Effector CD4-positive, alpha-beta T cell (primary cell): ENCODE measurements at places on chromosomes 16 and 17.

DNA sequence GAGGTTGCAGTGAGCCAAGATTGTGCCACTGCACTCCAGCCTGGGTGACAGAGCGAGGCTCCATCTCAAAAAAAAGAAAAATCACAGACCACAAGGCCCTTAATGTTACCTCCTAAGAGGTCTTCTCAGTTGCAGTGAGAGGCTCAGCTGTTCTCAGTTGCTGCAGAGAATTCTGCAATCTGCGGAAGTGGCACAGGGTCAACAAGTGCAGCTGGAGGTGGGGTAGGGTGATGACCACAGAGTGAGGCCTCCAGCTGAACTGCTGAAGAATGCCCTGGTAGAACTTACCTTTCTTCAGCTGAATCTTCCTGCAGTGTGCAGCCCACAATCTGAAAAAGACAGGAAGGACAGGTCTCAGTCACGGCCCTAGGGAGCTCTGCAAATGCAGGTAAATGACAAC, 26.3 kb downstream of the CNTNAP1 start:
- DNase-seq, result no peak

DNA sequence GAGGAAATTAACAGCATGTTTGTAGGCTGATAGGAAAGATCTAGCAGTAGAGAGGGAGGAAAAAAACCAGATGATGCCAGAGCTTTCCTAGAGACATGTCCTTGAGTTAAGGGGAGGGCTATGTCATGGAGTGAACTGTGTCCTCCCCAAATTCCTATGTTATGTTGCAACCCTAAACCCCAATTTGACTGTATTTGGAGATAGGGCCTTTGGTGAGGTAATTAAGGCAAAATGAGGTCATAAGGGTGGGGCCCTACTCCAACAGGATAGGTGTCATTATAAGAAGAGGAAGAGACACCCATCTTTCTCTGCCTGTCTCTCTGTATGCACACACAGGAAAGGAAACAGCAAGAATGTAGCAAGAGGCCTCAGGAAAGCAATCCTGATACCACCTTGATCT, 195.3 kb upstream of the AXIN2 start:
- DNase-seq, result no peak

DNA sequence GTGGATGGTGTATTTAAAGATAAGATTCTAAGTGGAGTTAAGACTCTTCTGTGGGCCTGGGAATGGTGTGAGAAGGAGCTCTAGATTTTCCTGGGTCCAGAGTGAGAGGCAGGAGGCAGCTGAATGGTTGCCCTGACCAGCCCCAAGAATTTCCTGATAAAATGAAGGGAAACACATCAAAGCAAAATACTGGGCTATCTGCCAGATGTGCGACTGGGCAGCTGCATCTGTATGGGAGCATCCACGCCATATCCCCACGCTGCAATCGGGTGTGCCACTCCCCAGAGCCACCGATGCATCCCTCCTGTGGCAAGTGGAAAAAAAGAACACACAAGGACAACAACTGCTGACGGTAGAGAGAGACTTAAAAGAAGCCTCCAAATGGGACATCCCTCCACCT, 84.3 kb upstream of the COX10 start:
- no peak for DNase-seq

DNA sequence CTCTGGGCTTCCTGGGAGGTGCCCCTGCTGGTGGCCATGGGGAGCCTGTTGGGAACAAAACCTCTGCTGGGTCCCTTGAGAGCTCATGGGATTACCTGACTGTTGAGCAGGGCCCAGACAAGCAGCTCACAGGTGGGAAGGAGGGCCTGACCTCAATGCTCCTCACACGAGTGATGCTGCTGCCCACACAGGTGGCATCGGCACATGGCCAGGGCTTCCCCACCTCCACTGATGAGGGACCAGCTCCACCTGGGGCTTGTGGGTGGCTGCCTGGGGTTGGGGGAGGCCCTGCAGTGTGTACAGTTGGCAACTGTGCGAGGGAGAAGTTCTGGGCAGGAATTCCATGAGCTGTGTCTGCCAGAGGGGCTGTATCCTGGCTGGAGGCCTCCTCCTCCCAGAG, 87.8 kb upstream of the NLRP1 start:
- no peak for DNase-seq

GRCh38 chr16:75488322-75488721, 6.9 kb downstream of the CHST6 start:
- no peak for DNase-seq

DNA sequence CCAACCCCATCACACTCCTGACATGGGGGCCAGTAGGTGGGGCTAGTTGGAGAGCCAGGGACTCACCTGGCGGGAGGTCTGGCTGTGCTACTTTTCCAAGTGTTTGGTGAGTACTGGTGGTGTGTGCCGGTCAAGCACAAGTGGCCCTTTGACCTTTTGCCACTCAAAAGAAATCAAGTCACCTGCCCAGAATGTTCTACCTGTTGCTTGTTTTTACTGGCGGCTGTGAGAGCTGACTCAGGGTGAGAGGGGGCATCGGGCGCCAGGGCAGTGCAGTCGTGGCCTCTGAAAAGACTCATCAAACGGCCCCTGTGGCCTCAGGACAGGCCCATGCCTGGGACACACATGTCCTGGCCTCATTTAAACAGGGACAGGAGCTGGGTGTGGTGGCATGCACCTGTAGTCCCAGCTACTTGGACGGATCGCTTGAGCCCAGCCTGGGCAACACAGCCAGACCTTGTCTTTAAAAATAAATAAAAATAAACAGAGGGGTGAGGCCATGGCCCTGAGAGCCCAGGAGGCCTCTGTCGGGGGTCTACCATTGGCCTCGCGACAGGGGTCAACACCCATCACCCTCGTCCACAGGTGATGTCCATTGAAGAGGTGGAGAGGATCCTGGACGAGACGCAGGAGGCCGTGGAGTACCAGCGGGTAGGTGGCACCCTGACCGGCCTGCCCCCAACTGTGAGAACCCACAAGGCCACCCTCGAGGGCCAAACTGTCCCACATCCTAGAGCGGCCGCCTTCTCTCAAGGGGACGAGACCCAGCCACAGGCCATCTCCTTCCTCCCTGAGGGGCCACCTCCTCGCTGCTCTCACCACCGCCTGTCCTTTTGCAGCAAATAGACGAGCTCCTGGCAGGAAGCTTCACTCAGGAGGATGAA, 5.0 kb downstream of the CHMP6 start:
- no peak for DNase-seq

- DNase-seq, result no peak
These were observed 107.0 kb downstream of the ANKRD11 start for GRCh38 chr16:89383095-89384003.

DNA sequence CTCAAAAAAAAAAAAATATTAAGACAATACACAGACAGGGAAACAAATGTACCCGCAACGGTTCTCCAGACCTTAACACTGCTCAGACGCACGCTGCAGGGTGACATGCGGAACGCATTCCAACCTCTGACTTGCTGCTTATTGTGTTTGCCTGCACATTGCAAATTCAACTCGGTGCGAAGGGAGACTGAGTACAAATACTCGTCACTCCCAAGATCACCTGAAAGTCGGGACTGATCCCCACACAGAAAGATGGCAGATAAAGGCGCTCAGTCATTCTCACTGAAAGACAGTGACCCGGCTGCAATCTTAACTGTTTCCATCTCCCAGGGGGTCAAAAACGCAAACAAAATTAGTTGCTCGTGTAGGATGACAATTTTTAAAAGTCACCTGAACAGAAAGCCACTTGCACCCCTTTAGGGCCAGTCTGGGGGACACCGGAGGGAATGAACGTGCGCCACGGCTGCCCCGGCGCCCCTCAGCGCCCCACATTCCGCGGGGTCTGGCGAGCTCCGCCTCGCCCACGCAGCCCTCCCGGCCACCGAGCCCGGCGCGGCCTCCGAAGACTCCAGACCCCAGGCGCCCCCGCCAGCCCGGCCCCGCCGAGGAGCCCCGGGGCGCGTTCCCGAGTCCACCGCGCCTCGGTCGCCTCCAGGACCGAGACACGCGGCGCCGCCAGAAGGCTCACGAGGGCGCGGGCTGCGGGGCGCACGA, 589 bp downstream of the CLCN7 start:
- no peak for DNase-seq

- DNase-seq, result no peak
These were observed 23.0 kb upstream of the SLC38A10 start for GRCh38 chr17:81317961-81318605.

DNA sequence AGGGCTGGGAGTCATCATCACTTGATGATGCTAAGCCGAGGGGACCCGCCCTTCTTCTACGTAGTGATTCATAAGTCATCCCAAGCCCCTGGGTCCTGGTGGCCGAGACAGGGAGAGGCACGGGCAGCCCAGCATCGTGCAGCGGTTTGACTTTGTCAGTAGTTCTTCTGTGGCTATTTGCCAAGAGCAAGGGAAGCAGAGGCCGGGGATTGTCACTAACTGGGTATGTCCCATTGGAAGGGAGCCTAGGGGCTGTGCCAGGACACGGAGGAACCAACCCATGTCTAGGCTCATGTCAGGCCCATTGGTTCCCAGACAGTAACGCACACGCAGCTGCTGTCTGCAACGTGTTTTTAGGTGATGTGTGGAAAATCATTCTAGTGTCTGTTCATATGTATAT, 58.5 kb downstream of the ATP2C2 start:
- no peak for DNase-seq

DNA sequence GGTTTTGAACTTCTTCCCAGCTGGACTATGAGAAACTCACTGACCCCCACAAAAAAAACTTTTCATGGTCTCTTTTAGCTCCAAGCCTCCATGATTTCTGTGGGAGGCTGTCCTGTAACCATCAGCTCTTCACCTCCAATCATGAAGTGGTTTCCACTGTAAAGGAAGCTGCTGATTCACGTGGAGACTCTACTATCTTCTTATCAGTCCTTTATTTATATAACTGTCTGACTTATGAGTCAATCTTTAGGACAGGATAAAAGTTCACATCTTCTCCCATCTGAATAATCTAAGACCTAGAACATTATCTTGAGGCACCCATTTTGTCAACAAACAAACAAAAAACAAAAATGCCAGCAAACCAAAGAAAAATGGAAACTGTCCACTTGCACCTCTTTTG, 409.9 kb downstream of the SLC39A11 start:
- DNase-seq, result no peak

GRCh38 chr17:5592382-5592781, 8.1 kb upstream of the NLRP1 start:
- DNase-seq, result no peak

DNA sequence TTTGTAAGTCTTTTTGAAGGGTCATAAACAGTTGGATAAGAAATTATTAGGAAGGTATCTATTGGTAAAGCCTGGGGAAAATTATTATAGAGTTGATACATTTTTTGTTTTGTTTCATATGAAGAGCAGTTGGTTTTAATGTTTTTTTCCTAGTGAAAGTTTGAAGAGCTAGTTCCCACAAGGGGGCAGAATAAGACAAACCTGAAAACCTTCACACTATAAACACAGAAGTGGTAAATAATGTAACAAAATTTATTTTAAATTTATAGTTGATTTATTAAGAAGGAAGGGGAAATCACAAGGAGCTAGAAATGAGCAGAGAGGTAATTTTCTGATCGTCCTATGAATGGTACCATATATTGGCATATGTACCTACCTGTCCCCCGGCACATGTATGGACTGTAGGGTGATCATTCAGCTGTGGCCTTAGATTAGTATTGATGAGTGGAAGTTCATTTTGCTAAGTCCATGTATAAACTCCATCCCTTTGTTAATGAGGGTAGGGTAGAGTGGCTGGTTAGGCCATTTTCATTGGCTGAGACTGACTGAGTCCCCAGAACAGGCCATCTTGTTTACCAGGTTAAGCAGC, 116.3 kb downstream of the TANC2 start:
- DNase-seq, result no peak

DNA sequence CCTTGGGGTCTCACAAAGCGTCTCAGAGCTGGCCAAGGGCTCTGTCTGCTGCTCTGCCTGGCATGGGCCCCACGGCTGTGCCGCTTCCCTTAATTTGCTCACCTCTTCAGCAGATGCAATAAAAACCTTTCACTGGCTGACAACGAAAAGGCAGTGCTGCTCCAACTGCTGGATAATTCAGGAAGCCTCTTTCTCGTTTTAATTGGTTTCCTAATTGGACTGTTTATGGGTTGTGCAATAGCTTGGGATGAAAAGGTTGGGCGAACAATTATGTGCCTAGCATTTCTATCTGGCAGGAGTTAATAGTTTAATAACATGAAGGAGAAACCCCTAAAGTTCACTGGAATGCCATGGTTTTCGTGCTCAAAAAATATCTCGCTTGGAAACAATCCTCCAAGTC, 234.1 kb upstream of the IRX5 start:
- no peak for DNase-seq

DNA sequence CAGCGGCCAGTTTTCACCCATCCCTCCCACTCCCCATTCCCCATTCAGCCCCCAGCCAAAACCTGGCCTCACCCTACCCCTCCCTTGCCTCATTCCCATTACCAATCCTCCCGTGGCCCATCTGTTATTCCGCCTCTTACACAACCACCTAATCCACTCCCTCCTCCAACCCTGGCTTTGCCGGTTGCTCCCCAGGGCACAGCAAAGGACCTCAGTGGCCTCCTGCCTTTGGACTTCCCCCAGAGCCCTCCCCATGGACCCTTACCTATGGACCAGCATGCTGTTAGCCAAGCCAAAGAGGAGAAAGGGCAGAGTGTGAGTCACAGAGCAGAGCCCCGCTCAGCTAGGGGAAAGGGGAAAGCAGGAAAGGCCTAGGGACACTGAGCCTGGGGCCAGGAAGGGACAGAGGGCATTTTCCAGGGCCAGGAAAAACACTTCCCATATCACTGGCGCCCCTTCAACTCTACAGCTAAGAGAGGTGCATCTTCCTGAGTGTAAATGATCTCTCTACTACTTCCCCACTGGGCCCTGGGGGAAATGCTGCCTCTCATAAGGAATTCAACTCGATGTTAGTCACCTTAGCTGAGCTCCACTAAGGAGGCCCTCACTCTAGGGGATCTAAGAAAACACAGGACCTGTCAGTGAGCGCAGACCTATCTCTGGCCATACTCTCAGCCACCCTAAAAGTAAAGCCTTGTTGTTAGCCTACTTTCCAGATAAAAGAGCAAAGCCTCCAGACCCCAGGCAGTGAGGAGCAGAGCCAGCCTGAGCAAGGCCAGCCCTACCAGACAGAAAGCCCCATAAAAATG, 10.6 kb downstream of the PEMT start:
- no peak for DNase-seq

- no peak for DNase-seq
These were observed 23.0 kb downstream of the SMTNL2 start for GRCh38 chr17:4607261-4607741.

DNA sequence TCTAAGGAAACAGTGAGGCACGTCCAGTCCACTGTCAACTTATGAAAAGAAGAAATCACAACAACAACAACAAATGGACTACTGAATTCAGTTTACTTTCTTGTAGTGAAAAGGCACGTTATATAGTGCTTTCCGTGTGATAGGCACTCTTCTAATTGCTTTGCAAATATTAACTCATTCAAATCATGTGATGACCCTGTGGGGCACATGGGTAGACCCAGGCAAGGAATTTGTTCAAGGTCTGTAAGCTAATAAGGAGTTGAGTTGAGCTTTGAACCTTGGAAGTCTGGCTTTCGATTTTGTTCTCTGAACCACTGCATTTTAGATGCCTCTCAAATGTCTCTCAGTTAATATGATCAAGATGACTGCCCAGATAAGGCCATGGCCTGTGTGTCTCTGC, 295.1 kb upstream of the RBFOX1 start:
- DNase-seq, result no peak

DNA sequence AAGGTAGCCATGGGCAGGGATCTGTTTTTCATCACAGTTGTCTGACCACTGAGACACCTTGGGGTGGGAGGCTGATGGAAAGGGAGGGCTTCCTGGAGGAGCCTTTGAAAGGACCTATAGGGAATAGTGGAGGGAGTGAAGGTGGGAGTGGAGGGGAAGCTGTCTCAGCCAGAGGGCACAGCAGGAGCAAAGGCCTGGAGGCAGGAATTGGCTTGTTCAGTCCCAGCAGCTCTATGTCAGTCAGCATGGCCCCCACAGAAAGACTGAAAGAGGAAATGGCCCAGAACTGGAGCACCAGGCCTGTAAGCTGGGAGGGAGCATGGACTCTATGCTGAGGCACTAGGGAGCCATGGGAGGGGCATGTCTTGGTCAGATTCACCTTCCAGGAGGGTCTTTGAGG, 12.8 kb upstream of the CBFB start:
- DNase-seq, result no peak
